ENCODE measurements at places on chromosomes 1 and 21.

DNA sequence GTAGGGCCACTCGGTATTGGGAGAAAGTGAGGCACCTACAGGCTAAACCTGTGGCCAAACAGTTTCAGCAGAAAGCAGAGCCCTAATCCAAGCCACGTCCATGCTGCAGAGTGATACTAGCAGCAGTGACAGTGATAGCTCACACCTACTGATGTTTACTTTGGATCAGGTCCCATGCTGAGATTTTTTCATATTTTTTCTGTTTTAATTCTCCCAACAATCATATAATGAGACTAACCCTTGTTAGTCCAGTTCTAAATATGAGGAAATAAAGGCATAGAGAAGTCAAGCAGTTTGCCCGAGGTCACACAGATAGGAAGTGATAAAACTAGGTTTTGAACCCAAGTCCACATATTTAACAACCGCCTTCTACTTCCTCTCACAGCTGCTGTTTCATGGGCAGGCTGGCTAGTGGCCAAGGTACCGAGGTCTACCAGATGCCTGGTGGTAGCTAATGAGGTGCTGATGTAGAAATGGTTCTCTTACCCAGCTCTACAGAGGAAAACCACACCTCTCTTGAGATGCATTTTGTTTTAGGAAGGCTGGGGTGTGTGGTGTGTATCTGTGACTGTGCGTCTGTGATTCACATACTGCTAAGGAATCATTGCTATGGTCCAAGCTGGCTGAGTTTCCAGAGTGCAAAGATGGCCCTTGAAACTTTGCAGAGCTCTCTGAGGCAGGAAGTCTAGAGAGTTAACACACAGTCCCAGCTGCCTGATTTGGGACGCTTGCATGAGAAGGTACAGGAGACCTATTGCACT lies 80.3 kb upstream of the ARTN start:
- DNase-seq = no peak

- no peak for DNase-seq
Measured at GRCh38 chr21:14591377-14591776, 45.3 kb upstream of the SAMSN1 start.

- DNase-seq = peak; percentile 40
Measured at GRCh38 chr1:27031235-27032118, 18.8 kb upstream of the TENT5B start.

DNA sequence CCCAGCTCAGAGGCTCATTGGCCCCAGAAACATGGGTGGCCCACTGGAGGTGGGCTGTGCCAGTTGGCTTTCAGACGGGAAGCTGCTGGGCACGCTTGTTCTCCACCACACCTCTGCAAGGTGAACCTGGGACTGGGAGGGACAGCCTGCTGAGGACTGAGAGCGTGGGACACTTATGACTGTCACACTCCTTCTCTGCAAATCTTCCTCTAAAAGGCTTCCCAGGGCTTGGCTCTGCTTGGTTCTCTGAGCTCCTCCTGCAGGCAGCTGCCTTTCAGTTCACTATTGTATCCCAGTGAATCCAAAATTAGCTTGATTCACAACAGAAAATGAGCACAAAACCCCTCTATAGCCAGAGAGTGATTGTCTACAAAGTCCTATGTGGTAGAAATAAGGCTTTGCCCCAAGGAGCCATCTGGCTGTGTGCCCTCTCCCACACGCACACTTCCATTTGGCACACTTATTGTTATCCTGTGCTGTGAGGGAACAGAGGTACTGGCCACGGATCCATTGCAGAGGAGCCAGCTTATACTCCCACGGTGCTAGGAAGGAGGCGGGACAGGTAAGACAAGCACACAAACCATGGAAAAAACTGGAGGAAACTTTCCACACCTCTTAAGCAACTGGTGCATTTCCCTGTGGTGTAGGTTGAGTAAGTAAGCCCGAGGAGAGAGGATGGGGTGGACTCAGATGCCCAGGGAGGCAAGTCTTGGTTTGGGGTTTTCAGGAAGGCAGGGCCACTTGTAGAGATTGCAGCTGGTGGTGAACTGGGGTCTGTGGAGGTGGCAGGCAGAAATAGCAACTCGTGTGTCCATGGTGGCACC lies 18.9 kb upstream of the BTG2 start:
- no peak for DNase-seq

GRCh38 chr21:26554365-26554764 lies 18.7 kb downstream of the CYYR1 start:
- DNase-seq = no peak

DNA sequence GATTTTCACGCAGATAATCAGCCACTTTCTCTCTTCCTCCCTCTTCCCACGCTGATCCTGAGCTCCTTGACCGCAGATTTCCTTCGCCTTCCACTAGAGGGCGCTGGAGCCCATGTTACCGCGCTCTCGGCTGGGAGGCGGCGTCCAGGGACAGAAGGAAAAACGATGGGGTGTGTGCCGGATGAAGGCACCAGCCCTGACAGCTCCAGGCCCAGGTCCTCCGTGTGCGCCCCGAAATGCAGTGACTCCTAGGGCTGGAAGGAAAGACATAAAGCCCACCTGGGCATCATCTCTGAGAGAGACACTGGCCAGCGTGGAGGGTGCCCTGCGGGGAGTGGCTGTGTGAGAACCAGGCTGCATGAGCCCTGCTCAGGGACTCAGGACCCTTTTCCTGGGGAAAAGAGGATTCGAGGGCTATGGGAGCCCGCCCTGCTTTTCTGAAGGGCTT lies 44.9 kb upstream of the CYP2J2 start:
- DNase-seq = peak; percentile 59

- no peak for DNase-seq
Measured at GRCh38 chr1:172697534-172698002, 38.7 kb downstream of the FASLG start.

DNA sequence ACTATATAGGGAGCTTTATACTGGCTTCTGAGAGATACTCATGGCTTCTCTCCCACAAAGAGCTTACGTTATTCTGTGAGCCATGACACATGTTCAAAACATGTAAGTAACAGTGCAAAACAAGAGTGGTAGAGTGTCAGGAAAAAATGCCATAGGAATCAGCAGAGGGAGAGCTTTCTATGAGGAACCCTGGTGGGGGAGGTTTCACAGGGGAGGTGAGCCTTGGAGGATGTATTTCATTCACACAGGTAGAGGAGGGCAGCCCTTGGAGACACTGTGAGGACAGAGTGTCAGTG lies 72.7 kb upstream of the LYST start:
- DNase-seq = no peak

DNA sequence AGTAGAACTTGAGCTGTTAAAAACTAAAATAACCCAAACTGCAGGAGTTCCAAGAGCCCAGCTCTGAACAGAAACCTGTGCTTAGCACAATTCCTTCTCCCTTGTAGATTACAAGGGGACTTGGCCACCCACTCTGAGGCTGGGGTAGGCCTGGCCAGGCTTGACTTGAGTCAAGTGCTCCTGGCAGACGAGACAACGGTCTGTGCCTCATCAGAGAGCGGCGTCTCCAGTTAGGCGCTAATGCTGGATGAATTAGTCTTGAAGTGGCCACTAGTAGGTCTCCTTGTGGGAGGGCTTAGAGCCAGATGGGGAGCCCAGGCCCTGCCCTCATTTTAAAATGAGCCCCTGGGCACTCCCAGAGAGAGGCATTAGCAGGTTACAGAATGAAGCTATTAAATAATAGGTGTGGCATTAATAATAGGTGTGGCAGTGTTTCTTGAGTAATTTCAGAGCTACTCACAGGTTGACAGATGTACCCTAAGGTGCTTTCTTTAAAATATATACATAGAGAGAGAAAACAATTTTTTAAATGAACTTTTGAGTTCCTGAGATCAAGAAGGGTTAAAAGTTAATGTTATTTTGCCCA lies 1.1 kb downstream of the EEIG2 start:
- peak; percentile 31 for DNase-seq

DNA sequence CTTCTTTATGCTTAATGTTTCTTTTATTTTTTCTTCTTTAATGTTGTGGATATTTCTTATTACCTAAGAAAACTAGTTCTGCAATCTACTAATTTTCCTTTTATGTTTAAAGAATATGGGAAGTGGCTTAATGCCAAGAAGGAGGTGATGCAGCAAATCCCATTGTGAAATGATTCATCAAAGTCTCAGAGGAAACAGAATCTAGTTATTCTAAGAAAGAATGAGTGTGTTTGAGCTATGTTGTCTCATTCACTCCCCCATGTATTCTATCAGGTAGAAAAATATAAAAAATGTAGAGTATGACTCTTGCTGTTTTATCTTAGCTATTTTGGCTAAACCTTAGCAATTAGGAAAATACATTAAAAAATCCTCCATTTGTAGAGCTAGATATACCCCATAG lies 659.9 kb upstream of the RGS18 start:
- no peak for DNase-seq

DNA sequence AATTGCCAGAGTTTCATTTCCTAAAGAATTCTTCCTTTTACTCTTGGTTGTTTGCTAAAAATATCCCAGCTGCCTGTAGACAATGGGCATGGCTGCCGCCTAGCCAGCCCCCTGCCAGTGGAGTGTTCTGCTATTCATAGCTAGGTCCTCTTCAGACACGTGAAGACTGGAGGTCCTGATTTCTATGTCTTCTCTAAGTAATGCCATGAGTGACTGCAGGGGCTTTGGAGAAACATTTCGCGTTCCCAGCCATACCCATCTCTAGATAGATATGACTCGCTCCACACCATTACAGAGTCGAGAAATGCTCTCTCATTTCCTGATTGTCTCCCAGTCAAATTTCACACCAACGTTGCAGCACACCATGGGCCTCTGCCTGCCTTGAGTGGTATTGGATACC lies 99.5 kb upstream of the BACE2 start:
- no peak for DNase-seq

GRCh38 chr1:217311766-217312165 lies 319.1 kb downstream of the GPATCH2 start:
- no peak for DNase-seq

GRCh38 chr1:193412748-193413147 lies 226.3 kb upstream of the B3GALT2 start:
- DNase-seq = no peak

DNA sequence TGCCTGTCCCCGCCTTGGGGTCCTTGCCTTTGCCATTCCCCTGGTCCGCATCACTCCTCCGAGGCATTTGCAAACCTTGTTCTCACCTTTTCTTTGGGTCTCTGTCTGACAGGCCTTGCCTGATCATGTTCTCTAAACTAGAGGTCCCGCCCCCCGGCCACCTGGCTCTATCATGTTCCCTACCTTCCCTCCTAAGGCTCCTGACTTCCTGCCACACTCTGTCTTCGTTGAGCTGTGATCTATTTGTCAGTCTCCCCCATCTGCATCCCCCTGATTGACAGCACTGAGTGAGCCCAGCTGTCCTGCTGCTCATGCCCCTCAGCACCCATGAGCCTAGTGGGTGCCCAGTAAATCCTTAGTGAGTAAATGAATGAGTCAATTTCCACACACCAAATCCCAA lies 22.8 kb downstream of the ERG start:
- no peak for DNase-seq

- DNase-seq = no peak
Measured at GRCh38 chr1:116821763-116822162, 67.5 kb downstream of the CD2 start.

DNA sequence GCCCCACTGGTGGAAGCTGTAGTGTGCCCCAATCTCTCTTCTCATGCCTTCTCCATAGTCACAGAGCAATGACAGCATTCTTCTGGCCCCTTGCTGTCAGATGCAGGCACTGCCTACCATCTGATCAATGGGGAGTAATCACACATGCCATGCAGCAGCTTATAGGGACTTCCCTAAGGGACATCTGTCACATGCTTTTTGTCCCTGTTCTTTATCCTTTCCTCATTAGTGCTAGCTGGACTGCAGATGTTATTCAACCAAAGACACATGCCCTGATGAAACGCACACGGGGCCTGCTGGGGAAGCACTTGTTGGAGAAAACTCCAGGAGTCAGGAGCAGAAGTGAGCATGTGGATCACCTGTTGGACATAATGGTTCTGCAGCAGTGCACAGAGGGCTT lies 108.7 kb downstream of the KCNJ15 start:
- DNase-seq = no peak

- DNase-seq = peak; percentile 78
Measured at GRCh38 chr1:160070243-160071163, 543 bp upstream of the KCNJ10 start.

DNA sequence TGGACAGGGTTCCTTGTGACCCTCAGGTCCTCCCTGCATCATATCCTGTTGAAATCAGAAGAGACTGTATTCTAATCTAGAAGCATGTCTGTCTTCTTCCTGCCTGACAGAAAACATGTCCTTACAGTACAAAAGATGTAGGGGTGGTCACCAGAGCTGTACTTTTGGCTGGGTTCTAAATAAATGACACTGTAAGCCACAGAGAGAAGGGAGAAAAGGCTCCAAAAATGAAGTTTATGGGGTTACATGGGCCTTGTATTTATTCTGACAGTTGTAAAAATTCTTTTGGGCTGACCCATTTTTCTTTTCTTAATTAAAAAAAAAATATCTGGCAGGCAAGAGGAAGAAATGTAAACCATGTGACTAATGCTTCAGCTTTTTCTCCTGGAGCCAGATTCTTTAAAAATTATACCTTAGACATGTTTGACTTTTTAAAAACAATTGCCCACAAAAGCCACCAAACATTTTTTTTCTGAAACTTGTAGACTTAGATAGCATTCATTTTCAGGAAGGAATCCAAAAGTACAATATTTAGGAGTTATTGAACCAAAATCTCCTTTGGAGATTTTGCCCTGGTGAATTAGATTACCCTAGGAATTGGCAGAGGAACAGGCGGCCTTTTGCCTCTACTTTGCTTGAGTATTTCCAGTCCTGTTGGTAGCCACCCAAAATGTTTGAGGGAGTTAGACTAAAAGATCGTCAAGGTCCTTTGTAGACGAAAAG lies 17.1 kb downstream of the RGL1 start:
- no peak for DNase-seq

DNA sequence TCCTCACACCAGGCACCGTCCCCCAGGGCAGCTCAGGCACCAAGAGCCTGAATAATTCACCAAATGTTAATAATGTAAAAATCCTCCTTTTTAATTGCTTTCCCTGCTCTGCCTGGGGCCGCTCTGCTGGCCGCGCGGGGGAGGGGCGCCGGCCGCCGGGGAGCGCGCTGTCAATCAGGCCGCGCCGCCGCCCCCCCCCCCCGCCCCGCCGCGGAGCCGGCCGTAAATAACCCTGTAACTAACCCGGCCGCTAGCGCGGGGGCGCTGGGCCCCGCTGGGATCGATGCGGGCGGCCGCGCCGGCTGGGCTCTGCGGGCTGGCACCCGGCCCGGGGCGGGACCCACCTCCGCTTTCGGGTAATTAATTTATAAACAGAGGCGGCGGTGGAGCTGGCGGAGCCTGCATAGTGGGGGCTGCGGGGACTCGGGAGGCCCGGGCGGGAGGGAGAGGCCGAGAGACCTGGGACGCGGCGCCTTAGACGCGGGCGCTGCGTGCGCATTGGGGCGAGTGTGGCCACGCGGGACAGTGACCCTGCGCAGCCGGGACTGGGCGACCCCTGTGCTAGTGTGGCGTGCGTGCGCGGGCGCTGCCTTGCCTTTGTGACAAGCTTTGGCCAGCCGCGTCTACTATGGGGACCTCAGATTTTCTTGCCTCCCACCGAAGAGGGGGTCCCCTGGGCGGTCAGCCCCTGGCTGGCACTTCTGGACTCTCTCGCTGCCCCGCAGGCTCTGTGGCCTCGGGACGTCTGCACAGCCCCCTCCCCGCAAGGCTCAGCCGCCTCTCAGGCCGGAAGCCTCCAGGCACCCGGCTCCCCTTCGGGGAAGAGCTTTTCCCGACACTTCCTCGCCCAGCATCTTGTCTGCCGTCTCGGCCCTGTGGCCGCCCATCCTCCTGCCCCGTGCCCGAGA lies 16.6 kb downstream of the SAMD11 start:
- DNase-seq = no peak
